ENCODE measurements at places on chromosomes 3 and 15. TPM values are rescaled to one million over a fixed set of nuclear protein-coding genes. Genes with fewer than 3 reads are reported as not detected.

The AADACL2 gene
- not detected for total RNA-seq

The VGLL3 gene
- total RNA-seq = 10.9 TPM

The POTEB gene
- not detected for total RNA-seq

The GREM1 gene
- 213 TPM for total RNA-seq

The NTRK3 gene
- not detected for total RNA-seq

The GP5 gene
- under 0.01 TPM for total RNA-seq

The COL6A6 gene
- 22.8 TPM for total RNA-seq

The ADGRG7 gene
- not detected for total RNA-seq

The ZNF619 gene
- total RNA-seq = 5.0 TPM

The C3orf49 gene
- not detected for total RNA-seq

The CLDN1 gene
- total RNA-seq = 0.17 TPM

The STRC gene
- total RNA-seq = 0.09 TPM

The CBLB gene
- total RNA-seq = 19.5 TPM

The WNT7A gene
- not detected for total RNA-seq

The TGFBR2 gene
- 75.4 TPM for total RNA-seq

The LSMEM2 gene
- total RNA-seq = not detected

The ATOSA gene
- 20.5 TPM for total RNA-seq

The CHL1 gene
- 16.2 TPM for total RNA-seq

The SMCO1 gene
- not detected for total RNA-seq

The FAM174B gene
- 4.1 TPM for total RNA-seq

The CD80 gene
- 0.16 TPM for total RNA-seq

The ABCF3 gene
- total RNA-seq = 57.1 TPM

The SLC12A1 gene
- total RNA-seq = not detected

The TBC1D21 gene
- not detected for total RNA-seq

The SEMA3B gene
- total RNA-seq = 36.9 TPM

The KAT2B gene
- 8.7 TPM for total RNA-seq

The SAMD7 gene
- not detected for total RNA-seq

The PAK6 gene
- 0.16 TPM for total RNA-seq

The INSYN1 gene
- 2.5 TPM for total RNA-seq

The OCA2 gene
- total RNA-seq = not detected

The PPP4R2 gene
- 46.8 TPM for total RNA-seq

The RTP1 gene
- total RNA-seq = not detected

The SPSB4 gene
- total RNA-seq = not detected

The CNBP gene
- total RNA-seq = 253 TPM

The PLA2G4E gene
- total RNA-seq = not detected

The MINAR1 gene
- total RNA-seq = 0.63 TPM

The LRRC2 gene
- under 0.01 TPM for total RNA-seq

The CHRNB4 gene
- total RNA-seq = not detected

The CPNE4 gene
- not detected for total RNA-seq

The GMNC gene
- not detected for total RNA-seq

The GPR156 gene
- 0.32 TPM for total RNA-seq

The PLXND1 gene
- 65.5 TPM for total RNA-seq

The HHATL gene
- total RNA-seq = not detected

The SLC2A2 gene
- not detected for total RNA-seq

The BBS4 gene
- total RNA-seq = 17.1 TPM

The CCDC33 gene
- total RNA-seq = 0.16 TPM

The CCDC32 gene
- total RNA-seq = 10.6 TPM

The TMEM207 gene
- not detected for total RNA-seq

The CLSTN2 gene
- total RNA-seq = 0.09 TPM

The MESP2 gene
- 1.9 TPM for total RNA-seq

Data from bronchial smooth muscle cell (primary cell).